Mucosa of gallbladder (tissue), 1 donor: ENCODE measurements at places on chromosomes 1 and 21. TPM values are rescaled to one million over a fixed set of nuclear protein-coding genes. Genes with fewer than 3 reads are reported as not detected.
A peak's percentile ranks its signal among the peaks of the same experiment; 100 is the strongest.

The KIF17 gene
- 4.7 TPM for total RNA-seq

- DNase-seq: no peak
Measured at GRCh38 chr21:20730441-20730840, 267.8 kb upstream of the NCAM2 start.

DNA sequence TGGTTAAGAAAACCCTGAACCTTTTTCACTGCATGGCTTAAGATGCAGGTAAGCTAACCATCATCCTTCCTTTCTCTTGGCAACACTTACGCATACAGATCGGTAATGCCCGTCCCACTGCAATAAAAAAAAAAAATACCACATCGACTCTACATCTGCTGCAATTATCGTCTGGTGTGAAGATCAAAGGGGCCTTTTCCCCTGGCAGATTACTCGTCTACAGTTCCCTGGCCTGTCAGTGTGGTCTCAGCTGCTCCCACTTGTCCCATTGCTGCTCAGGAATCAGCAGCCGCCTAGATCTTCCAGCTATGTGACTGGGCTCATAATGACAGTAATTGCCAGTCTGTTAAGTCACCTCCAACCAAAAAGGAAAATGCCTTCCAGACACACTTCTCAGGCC is 133.1 kb downstream of the SETD4 start:
- no peak for DNase-seq

The S100A4 gene
- 66.8 TPM for total RNA-seq

- peak; percentile 86 for DNase-seq
Measured at GRCh38 chr21:26795866-26796329, 49.3 kb downstream of the ADAMTS1 start.

DNA sequence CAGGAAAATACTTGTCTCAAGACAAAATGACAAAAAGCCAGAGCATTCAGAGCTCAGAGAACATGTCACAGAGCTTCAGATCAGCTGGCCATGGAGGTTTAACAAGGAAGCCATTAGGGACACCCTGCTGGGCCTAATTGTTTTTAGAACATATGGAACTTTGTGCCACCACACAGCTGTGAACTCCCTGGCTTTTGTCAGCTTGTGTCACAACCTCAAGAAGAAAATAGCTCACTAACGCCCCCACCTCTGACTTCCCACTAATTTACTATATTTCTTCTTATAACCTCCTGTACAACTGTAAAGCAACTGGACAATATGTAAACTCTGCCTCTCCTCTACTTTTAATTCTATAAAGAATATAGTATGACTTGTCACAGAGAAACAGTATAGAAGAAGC is 21.0 kb upstream of the TDRD10 start:
- no peak for DNase-seq

The KIAA1614 gene
- 7.7 TPM for total RNA-seq

The IVNS1ABP gene
- 85.7 TPM for total RNA-seq

DNA sequence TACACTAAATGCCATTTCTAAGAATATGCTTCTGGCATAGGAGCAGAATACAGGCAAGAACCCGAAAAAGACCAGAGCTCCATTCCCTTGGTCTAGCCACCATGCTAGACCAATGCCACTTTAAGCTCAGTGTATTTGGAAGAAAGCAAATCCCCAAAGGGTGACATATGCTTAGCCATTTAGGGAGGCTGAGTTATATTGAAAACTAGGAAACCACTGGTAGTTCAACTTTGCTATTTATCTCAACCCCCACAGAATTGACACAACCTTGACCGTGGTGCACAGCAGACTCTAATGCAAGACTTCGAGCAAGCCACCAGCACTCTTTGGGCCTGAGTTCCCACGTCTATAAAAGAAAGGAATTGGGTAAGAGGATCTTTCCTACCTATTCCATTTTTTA is 167.9 kb downstream of the ADSS2 start:
- no peak for DNase-seq

The SLAMF1 gene
- 2.8 TPM for total RNA-seq

DNA sequence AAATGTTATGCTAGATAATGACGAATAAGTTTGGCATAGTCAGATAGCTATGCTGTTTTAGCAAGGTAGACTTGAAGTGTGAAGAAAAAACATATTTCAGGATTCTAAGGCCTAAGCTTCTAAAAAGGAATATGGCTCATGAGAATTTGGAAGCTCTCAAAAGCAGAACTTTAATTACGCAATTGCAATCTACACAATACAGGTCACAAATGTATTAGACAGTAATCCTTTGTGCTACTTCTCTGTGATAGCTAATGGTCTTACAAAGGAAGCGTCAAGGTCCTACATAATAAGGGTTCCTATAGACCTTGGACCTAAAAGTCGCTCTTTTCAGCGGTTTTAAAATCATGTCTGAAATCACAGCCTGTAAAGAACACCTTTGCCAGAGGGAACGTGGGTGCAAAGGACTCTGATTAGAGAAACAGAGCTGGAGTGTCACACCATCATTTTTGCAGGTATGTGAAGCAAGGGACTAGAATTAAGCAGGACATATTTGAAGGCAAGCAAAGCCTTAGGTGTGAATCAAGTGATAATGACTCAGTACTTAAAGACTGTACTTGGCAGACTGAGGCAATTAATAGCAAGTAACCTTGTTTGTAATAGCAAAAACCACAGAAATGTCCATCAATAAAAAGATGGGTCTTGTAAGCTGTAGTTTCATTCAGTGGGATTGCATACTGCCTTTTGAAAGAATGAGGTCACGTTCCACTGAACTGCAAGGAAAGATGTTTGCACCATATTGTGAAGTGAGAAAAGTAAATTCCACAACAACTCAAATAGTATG is 420.2 kb downstream of the KCTD3 start:
- no peak for DNase-seq

The APCS gene
- total RNA-seq: 54.7 TPM
